ENCODE measurements at places on chromosomes 11 and 22.
A peak's percentile ranks its signal among the peaks of the same experiment; 100 is the strongest.

DNA sequence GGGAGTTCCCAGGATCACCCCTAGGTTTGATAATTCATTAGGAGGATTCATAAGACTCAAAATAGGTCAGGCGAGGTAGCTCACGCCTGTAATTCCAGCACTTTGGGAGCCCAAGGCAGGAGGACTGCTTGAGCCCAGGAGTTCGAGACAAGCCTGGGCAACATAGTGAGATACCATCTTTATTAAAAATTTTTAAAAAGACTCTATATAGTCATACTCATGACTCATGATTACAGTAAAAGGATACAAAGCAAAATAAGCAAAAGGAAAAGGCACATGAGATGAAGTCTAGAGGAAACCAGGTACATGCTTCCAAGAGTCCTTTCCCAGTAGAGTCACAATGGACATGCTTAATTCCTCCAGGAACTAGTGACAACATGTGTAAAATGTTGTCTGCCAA, 13.9 kb upstream of the PTS start:
- DNase-seq, result no peak

- DNase-seq, result no peak
Observed at GRCh38 chr11:103453915-103454709, 344.9 kb downstream of the DYNC2H1 start.

GRCh38 chr11:67256477-67257135, 9.7 kb upstream of the GRK2 start:
- DNase-seq, result no peak

GRCh38 chr11:26037716-26038115, 294.2 kb upstream of the ANO3 start:
- DNase-seq, result no peak

- DNase-seq, result no peak
Observed at GRCh38 chr22:48488149-48488551, 1339.5 kb downstream of the BRD1 start.

DNA sequence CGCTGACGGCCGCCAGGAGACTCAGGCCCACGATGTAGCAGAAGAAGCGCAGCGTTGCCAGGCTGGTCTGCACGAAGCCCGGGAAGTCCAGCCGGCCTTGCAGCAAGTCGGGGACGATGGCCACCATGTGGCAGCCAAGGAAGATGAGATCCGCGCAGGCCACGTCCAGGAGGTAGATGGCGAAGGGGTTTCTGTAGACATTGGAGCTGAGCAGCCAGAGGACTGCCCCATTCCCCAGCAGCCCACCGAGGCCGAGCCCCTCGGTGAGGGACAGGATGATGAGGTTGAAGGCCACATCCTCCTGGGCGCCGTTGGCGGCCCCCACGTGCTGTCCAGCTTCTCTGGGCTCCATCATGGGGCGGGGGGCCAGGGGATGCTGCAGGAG, 3.8 kb downstream of the MRGPRE start:
- no peak for DNase-seq

DNA sequence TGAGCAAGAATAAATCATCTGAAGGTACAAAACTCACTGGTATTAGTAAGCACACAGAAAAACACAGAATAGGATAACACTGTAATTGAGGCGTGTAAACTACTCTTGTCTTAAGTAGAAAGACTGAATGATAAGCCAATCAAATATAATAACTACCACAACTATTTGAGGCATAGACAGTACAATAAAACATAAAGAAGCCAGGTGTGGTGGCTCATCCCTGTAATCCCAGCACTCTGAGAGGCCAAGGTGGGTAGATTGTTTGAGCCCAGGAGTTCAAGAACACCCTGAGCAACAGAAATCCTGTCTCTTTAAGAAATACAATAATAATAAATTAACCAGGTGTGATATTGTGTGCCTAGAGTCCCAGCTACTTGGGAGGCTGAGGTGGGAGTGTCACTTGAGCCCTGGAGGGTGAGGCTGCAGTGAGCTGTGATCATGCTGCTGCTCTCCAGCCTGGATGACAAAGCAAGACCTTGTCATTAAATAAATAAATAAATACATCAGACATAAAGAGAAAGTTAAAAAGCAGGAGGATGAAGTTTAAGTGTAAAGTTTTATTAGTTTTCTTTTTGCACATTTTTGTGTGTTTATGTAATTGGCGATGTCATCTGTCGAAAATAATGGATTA, 390.6 kb downstream of the DYNC2H1 start:
- no peak for DNase-seq

GRCh38 chr11:114080769-114081168, 21.3 kb downstream of the ZBTB16 start:
- no peak for DNase-seq

GRCh38 chr11:120273432-120273831, 33.5 kb downstream of the POU2F3 start:
- no peak for DNase-seq

- DNase-seq, result no peak
Observed at GRCh38 chr11:77501758-77502157, 27.9 kb upstream of the PAK1 start.

- no peak for DNase-seq
Observed at GRCh38 chr11:86212019-86212611, 32.4 kb upstream of the EED start.

DNA sequence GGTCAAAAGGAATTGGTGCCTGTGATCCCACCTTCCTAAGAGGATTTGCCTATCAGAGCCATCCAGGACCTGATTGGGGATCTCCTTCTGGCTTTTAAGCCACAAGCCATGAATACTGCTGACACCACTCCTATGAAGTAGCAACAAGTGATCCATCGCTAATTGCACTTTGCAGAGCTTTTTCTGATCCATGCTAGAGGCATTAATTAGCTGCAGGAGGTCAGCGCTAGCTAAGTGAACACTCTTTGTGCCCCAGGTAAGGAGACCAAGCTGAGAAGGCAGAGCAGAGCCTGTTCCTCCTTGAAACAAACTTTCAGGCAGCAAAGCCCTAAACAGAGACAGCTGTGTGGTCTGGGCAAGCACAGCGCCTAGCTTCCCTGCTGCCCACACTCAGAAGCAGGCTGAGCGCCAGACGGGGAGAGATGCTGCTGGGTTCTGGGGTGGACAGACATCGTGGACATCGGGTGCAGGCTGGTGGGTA, 122.2 kb downstream of the ABTB2 start:
- DNase-seq, result no peak

- peak; percentile 53 for DNase-seq
Observed at GRCh38 chr11:60984149-60984548, 12.7 kb downstream of the CD6 start.

- no peak for DNase-seq
Observed at GRCh38 chr22:46524203-46524740, 13.1 kb downstream of the CELSR1 start.

DNA sequence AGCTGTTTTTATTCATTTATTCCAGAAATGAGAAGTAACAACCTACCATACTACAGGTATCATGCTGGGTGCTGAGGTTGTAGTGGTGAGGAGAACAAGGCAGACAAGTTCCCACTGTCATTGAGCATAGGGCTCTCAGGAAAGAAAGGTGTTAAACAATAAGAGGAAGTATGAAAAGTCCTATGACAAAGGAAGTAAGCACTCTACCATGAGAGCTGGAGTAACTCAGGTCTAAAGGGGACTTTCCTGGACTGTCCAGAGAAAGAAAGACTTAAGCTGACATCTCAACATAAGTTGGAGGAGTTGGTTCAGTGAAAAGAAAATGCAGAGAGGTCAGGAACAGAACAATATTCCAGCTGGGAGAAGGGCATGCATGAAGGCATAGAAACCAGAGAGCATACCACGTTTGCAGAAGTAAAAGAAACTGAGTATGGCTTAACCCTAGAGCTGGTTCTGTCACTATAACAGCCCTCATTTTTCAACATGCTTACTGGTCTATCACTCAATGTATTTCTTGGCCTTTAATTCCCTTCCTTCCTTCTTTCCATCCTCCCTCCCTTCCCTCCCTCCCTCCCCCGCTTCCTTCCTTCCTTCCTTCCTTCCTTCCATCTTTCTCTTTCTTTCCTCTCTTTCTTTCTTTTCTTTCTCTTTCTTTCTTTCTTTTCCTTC, 137.8 kb upstream of the BDNF start:
- DNase-seq, result no peak

DNA sequence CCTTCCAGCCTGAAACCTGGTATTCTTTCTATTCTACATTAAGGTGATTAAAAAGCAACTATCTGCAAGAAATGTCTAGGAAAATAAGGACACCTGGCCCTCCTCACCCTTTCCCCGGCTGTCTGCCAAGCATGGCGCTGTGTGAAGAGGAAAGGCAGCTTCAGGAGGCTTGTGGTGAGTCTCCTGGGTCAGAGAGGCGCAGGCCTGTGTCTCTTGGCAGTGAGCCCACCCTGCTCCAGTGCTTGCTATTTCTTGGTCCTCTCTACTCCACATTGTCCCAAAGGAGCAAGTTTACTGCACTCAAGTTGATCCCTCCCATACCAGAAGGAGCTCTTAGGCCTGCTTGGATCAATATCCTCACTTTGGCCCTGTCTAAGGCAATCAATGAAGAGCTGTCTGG, 520.7 kb upstream of the B3GAT1 start:
- no peak for DNase-seq

DNA sequence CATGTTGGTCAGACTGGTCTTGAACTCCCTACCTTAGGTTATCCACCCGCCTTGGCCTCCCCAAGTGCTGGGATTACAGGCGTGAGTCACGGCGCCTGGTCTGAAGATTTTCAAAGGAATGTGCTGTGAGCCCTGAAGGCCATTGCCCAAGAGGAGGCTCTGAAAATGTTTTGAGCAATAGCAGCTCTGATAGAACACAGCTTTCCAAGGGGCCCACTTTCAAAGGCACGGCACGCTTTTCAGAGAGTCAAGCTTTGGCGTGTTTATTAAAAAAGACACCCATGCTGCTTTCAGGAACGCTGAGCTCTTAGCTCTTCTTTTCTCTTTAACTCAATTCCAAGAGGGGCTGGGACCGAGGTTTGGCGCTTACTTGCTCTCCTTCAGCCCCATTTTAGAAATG, 73.8 kb upstream of the CDON start:
- DNase-seq, result no peak

DNA sequence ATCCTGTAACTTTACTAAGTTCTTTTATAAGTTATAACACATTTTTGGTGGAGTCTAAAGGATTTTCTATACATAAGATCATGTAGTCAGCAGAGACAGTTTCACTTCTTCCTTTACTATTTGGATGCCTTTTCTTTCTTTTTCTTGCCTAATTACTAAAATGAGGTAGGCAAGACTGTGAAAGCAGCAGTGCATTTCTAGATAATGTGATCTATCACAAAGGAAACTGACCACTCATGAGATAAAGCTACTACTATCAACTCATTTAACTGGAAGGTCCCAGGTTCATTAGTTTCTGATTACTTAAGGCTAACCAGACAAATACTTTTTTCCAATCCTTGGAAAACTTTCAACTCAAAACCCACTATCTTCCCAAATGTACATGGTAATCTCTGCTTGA, 196.2 kb upstream of the E2F8 start:
- no peak for DNase-seq

- DNase-seq, result no peak
Observed at GRCh38 chr22:49204599-49205482, 622.8 kb downstream of the BRD1 start.

DNA sequence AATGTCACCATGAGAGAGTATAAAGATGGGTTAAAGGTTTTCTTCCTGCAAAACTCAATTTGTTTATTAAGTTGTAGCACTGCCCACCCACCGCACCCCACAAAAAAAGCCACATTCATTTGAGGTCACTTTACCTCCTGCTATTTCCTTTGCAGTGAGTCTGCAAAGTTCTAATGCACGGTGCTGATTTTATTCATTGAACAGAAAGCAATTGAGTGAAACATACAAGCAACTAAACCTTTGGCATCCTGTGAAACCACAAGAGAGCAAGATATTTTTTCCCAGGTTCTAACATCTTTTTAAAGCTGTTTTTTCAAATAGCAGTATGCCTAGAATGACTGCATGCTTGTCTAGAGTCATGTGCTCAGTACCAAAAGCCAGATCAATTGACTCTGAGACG, 39.0 kb downstream of the RRAS2 start:
- DNase-seq, result no peak

GRCh38 chr11:61361237-61361740, 393 bp downstream of the CYB561A3 start:
- DNase-seq, result no peak

DNA sequence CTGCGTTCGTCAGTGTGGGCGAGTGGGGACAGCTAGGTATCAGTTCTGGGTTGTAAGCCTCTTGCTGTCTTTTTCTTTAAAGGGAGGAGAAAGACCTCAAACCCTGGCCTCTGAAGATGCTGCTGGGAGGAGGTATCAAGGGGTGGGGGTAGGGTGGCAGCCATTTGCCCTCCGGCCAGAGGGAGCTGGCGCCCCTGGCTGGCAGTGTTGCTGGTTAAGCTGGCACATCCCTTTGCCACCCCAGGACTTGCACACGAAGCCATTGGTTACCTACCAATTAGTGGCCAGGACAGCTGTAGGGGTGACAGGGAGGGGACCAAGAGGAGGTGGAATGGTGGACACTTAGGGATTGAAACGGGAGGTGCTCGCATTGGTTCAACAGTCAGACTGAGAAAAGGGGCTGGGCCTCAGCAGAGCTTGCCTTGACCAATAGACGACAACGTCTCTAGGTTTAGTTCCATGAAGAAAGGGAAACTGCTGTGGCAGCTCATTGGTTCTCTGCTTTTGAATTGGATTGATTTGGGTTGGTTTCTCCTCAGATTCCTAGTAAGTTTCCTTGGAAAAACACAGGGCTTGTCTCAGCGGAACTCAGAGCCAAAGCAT, 77.9 kb downstream of the ST3GAL4 start:
- DNase-seq, result no peak

DNA sequence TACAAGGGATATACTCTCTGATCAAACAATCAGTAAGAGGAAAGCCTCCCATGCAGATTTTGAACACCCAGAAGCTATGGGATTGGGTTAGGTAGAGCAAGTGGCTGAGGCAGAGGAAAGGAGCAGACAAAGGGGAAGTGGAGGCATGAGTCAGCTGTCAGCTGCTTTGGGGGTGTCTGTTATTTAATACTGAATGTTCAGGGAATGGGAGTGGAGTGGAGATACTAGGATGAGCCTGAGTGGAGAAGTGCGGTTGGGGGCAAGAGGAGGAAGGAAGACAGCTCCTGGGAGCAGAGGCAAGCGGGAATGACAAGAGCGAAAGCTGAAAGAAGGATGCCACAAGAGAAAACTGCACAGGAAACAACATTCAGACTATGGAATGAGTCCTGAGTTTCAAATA, 22.7 kb upstream of the TMPRSS5 start:
- DNase-seq, result no peak

Measured in activated T-cell treated with anti-CD3 and anti-CD28 coated beads, Interleukin-2, amount 50 U/mL, for 48 hours (primary cell).